Progenitor cell of endocrine pancreas (in vitro differentiated cells): ENCODE measurements at places on chromosomes 1 and 21. TPM values are rescaled to one million over a fixed set of nuclear protein-coding genes. Genes with fewer than 3 reads are reported as not detected.

DNA sequence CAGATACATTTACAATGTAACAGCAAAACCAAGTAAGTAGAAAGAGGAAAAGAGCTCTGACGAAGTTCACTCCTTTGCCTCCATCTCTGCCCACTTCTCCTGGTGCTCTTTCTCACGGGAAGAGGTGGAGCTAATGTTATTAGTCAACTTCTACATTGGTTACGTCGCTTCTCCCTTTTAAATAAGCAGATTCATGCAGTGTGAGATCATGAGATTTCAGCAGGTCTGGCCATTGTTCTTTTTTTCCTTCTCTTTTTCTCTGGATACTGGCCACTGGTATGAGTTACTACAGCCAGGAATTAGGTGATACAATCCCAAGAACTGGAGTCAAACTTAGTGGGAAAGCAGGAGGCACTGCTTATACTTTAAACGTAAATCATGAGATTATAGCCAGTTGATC, 207.1 kb downstream of the AKT3 start:
- no peak for DNase-seq

- DNase-seq, result no peak
Observed at GRCh38 chr1:87508247-87508787, 179.6 kb downstream of the LMO4 start.

GRCh38 chr21:37370152-37371040, 3.8 kb downstream of the DYRK1A start:
- DNase-seq, result no peak

DNA sequence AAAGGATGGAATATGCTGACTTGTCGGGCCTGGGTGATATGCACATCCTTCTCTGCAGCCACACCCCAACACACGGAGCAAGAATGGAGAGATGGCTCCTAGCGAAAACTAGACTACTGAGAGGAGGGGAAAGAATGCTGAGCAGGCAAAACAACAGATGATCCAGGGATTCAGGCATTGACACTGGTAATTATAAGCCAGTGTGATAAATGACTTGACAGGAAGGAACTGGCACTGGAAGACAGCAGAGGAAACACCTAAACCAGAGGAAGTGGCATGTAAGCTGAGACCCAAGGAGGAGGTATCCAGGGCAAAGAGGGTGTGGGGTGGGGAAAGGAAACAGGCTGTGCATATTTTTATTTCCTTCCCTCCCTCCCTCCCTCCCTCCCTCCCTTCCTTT, 31.7 kb upstream of the KHDRBS1 start:
- no peak for DNase-seq

GRCh38 chr1:101162736-101163735, 73.8 kb upstream of the S1PR1 start:
- no peak for DNase-seq

Gene ZMYND12
- 0.89 and 2.0 TPM in 2 replicates for total RNA-seq

DNA sequence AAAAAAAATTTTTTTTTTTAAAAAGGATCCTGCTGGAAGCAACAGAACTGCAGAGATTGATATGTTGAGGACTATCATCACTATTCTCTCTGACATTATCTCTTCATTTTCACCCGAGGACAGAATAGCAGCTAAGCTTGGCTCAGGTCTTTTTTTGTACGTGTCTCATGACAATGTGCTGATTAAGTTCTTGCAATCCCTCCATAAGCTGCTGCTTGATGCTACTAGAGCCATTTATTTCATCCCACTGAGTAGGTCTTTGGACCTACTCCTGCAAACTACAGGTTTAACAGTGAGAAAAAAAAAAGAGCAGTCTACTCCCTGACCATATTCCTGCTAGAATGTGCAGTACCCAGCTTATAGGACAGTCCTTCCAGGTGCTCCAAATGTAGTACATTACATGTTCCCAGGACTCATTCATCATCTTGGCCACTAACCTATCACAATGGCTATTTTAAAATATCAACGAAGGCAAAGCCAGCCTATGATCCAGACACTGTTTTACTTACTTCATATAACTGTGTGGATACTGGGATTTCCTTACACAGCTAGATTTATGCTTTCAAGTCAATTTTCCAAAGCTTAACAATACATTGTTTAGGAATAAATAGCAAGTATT, 54.1 kb downstream of the ARHGAP29 start:
- DNase-seq, result no peak

- DNase-seq, result peak; percentile 90
Observed at GRCh38 chr1:201703621-201704438, 125.1 kb upstream of the IPO9 start.

Gene SAMD13
- total RNA-seq, result 10.4 and 14.3 TPM in 2 replicates

Gene MORN1
- 34.0 and 35.3 TPM in 2 replicates for total RNA-seq

DNA sequence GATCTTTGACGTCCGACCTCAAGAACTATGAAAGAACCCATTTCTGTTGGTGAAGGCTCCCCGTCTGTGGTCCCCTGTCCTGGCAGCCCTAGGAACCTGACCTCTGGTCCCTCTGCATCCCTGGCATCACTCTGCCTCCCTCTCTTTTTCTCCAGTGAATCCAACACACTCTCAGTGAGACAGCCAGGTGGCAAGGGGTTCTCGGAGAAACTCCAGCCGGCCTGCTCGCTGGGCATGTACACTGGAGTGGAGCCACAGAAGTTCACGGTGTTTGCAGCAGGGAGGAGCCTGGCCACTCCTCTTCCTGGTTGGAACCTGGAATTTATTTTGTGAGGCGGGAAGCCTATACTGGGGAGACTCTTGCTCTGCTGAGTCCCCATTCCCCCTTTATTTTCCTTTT, 230.2 kb upstream of the AJAP1 start:
- no peak for DNase-seq

GRCh38 chr1:119646521-119647227, 1.4 kb downstream of the ZNF697 start:
- no peak for DNase-seq
